ENCODE measurements at places on chromosomes 16 and 17. TPM values are rescaled to one million over a fixed set of nuclear protein-coding genes. Genes with fewer than 3 reads are reported as not detected.

The OR3A2 gene
- total RNA-seq, result not detected

The CTRL gene
- 1.6 TPM for total RNA-seq

The LSM12 gene
- 123 TPM for total RNA-seq

The IL17C gene
- total RNA-seq, result not detected

The TPSAB1 gene
- not detected for total RNA-seq

The CA4 gene
- not detected for total RNA-seq

The BORCS6 gene
- 7.3 TPM for total RNA-seq
